ENCODE measurements at places on chromosomes 1 and 21. TPM values are rescaled to one million over a fixed set of nuclear protein-coding genes. Genes with fewer than 3 reads are reported as not detected.
A peak's percentile ranks its signal among the peaks of the same experiment; 100 is the strongest.

DNA sequence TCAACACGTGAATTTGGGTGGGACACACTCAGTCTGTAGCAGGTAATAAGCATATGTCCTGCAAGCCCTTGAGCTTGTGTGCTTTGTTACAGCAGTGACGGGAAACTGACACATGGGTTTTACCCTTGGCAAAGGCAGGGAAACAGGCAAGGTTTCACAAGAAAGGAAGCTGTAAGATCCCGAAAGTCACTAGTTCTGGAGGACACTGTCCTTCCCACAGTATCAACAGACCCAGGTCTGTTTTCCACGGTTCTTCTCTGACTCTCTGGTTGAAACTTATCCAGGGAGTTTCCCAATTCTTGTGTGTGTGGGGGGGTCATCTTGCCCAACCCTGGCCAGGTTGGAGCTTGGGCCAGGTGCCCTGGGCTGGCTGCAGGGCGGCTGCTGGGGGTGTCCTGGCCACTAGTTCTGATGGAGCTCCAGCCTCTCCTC, 29.3 kb upstream of the ZBTB21 start:
- H3K36me3 ChIP-seq, result no peaks in the 10 kb centered on the region
- DNase-seq, result peak; percentile 49
- H3K27me3 ChIP-seq, result no peaks in the 10 kb centered on the region
- peaks cover 15% of the 10 kb centered on the region for H3K4me1 ChIP-seq
- no peak overlapping the region for H3K4me3 ChIP-seq

- peaks cover 12% of the 10 kb centered on the region for H3K36me3 ChIP-seq
- no peak for DNase-seq
- H3K4me3 ChIP-seq, result peak overlapping the region; percentile 82
- no peak overlapping the region for H3K27ac ChIP-seq
These were observed 1.5 kb downstream of the EPRS1 start for GRCh38 chr1:220044678-220045355.

DNA sequence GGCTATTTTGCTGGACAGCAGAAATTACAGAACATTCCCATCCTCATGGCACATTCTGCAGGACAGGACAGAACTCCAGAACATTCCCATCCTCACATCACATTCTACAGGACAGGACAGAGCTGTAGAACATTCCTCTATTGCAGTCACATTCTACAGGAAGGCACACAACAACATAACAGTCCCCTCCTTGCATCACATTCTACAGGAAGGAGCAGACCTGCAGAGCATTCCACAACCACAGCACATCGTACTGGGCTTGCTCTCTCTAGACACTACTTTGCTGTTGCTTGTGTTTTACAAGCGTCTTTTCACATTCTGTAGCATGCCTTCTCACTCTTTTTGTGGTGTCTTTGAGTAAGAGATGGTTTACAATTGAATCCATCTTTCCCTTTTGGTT, 26.8 kb upstream of the ABCB10 start:
- no peaks in the 10 kb centered on the region for H3K36me3 ChIP-seq
- peaks cover 10% of the 10 kb centered on the region for H3K4me1 ChIP-seq
- H3K27ac ChIP-seq, result no peak overlapping the region

GRCh38 chr1:197738927-197739326, 36.4 kb downstream of the DENND1B start:
- no peak for DNase-seq
- H3K4me1 ChIP-seq, result peaks cover 5% of the 10 kb centered on the region
- H3K36me3 ChIP-seq, result no peaks in the 10 kb centered on the region
- H3K4me3 ChIP-seq, result no peak overlapping the region
- no peak overlapping the region for H3K27ac ChIP-seq

DNA sequence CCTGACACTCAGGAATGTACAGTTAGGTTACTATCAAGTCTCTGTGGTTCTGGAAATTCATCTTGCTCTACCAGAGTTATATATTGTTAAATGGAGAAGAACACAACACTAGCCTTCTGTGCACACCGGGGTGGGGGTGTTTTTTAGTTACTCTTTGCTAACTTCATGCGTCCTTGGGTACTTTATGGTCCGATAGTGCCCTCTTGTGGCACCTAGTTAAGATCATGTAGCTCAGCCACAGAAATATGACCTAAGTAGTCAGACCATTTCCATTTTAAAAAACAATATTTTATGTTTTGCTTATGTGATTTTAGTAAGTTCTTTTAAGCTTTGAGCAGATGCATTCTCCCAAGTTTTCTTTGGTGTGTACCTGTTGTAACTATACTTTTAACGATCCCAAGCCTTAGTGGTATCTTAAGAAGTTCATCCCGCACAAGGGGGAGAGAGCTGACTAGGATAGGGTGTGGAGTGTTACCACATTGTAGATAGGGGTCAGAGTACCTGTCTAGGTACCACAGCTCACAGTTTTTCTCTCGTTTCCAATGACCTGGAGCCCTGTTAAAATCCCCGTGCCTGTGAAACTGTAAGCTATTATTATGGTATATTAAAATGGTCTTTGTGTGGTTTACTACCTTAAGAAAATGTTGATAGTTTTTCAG, 20.6 kb upstream of the SH3D21 start:
- DNase-seq, result no peak
- peaks cover 91% of the 10 kb centered on the region for H3K36me3 ChIP-seq
- no peaks in the 10 kb centered on the region for H3K27me3 ChIP-seq
- H3K4me3 ChIP-seq, result no peak overlapping the region
- H3K4me1 ChIP-seq, result peaks cover 38% of the 10 kb centered on the region
- H3K27ac ChIP-seq, result no peak overlapping the region

Gene CD101
- total RNA-seq, result 105 TPM

DNA sequence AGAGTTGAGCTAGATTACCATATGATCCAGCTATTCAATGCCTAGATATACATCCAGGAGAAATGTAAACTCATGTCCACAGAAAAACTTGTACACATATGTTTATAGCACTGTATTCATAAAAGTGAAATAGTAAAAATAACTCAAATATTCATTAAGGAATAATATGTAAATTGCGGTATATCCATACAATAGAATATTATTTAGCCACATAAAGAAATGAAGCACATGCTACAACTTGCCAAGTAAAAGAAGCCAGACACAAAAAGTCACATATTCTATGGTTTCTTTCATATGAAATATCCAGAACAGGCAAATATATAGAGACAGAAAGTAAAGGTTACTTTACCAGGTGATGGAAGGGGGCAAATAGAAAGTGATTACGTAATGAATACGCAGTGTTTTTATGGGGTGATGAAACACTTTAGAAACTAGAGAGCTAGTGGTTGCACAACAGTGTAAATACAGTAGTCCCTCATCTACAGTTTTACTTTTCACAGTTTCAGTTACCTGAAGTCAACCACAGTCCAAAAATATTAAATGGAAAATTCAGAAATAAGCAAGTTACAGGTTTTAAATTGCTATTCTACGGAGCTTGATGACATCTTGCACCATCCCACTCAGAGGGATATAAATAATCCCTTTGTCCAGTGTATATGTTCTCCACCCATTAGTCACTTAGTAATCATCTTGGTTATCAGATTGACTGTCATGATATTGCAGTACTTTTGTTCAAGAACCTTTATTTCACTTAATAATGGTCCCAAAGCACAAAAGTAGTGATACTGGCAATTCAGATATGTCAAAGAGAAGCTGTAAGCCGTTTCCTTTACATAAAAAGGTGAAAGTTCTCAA, 62.3 kb downstream of the ZNF644 start:
- H3K36me3 ChIP-seq, result no peaks in the 10 kb centered on the region
- H3K4me1 ChIP-seq, result peaks cover 14% of the 10 kb centered on the region
- H3K27me3 ChIP-seq, result no peaks in the 10 kb centered on the region
- DNase-seq, result no peak
- no peak overlapping the region for H3K4me3 ChIP-seq

Gene HHIPL2
- 0.97 TPM for total RNA-seq

Gene MYOM3
- total RNA-seq, result 0.15 TPM

GRCh38 chr1:208230668-208231529, 13.3 kb downstream of the PLXNA2 start:
- H3K27me3 ChIP-seq, result no peaks in the 10 kb centered on the region
- DNase-seq, result peak; percentile 73
- H3K27ac ChIP-seq, result peak overlapping the region; percentile 83
- peaks cover 8% of the 10 kb centered on the region for H3K36me3 ChIP-seq

DNA sequence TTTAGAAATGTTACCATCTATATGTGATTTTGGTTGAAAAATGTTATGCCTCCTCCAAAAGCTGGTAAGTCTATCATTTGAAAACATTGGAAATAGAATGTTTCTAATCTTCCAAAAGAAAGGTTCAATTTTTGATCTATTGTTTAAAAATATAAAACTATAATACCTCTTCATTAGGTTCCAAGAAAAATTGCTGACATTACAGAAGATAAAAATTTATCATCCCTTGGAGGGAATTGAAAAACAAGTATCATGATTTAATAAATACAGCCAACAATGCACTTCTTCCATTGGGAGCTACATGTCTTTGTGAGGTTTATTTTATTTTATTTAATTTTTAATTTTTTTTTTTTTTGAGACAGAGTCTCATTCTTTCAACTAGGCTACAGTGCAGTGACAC, 148.5 kb downstream of the PIK3R3 start:
- no peak for DNase-seq
- H3K4me1 ChIP-seq, result no peaks in the 10 kb centered on the region
- H3K27ac ChIP-seq, result no peak overlapping the region
- H3K4me3 ChIP-seq, result no peak overlapping the region
- H3K27me3 ChIP-seq, result no peaks in the 10 kb centered on the region
- H3K36me3 ChIP-seq, result no peaks in the 10 kb centered on the region

Gene NBPF12
- total RNA-seq, result 14.6 TPM

- H3K27ac ChIP-seq, result no peak overlapping the region
- H3K4me3 ChIP-seq, result no peak overlapping the region
- DNase-seq, result no peak
- H3K36me3 ChIP-seq, result no peaks in the 10 kb centered on the region
These were observed 70.0 kb upstream of the KCNJ15 start for GRCh38 chr21:38186661-38187270.

Gene PLA2G2D
- 0.27 TPM for total RNA-seq

DNA sequence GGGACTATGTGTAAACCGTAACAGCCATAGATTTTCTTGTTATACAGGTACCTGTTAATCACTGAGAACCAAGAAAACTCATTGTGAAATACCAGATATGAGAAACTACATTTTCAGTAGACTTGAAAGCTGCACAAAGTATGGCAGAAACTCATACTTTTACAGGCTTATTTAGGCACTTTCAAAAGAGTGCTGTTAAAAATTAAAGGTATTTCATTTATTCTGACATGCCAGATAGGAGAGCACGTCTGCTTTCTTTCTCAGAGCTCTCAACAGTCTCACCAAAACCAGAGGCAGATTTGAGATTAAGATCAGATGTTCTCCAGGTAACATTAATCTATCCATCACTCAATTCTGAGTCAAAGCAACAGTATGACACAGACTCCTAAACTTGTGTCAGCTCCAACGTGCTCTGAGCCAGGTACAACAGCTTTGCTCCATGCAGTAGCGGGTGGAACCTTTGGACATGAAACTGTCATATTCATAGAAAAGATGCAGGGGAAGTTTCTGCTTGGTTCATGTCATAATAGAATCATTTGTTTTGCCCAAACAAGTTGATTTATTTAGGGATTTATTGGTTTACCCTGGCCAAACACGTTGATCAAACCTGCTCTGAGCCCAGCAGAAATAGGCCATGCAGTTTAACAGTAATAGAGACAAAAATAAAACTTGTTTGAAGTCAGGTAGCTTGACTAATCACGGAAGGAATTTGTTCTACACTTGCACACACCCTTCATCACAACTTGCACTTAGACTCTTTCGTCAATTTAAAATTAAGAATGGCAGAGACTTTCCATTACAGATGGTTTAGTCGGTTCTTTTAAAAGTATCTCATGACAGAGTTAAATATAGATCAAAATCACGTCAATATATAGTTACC, 20.8 kb upstream of the TSNAX start:
- DNase-seq, result no peak
- no peaks in the 10 kb centered on the region for H3K4me1 ChIP-seq
- H3K4me3 ChIP-seq, result no peak overlapping the region
- H3K27me3 ChIP-seq, result no peaks in the 10 kb centered on the region
- H3K36me3 ChIP-seq, result no peaks in the 10 kb centered on the region

DNA sequence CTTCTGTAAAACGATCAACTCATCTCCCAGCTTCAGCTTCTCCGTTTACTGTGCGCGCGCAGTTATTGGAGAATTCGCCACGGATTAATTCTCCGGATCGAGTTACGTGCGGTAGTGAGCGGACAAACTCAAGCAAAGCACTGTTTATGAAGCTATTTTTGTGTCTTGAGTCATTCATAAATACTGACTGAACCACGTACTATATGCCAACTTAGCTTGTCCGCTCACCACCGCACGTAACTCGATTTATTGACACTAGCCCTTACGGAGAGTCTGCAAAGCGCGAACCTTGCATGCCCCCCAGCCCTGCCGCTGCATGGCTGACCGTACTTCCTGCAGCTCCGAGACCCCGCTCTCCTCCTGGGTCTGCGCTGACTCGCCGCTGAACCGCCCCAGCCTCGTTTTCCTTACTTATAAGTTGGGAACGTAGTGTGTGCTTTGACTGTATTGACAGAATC, 773 bp downstream of the CHD1L start:
- H3K27me3 ChIP-seq, result no peaks in the 10 kb centered on the region
- H3K4me1 ChIP-seq, result peaks cover 43% of the 10 kb centered on the region
- DNase-seq, result peak; percentile 60

GRCh38 chr1:5709976-5710375, 282.2 kb downstream of the NPHP4 start:
- no peaks in the 10 kb centered on the region for H3K4me1 ChIP-seq
- H3K36me3 ChIP-seq, result no peaks in the 10 kb centered on the region
- no peak overlapping the region for H3K27ac ChIP-seq

GRCh38 chr1:169874229-169874628, 19.5 kb downstream of the SCYL3 start:
- H3K27me3 ChIP-seq, result no peaks in the 10 kb centered on the region
- peaks cover 96% of the 10 kb centered on the region for H3K36me3 ChIP-seq
- DNase-seq, result no peak
- H3K27ac ChIP-seq, result no peak overlapping the region
- no peaks in the 10 kb centered on the region for H3K4me1 ChIP-seq
- no peak overlapping the region for H3K4me3 ChIP-seq

- H3K4me3 ChIP-seq, result no peak overlapping the region
- H3K27ac ChIP-seq, result no peak overlapping the region
- H3K4me1 ChIP-seq, result no peaks in the 10 kb centered on the region
- no peak for DNase-seq
- no peaks in the 10 kb centered on the region for H3K27me3 ChIP-seq
- no peaks in the 10 kb centered on the region for H3K36me3 ChIP-seq
These were observed 19.6 kb upstream of the DUSP10 start for GRCh38 chr1:221761354-221762002.

Gene HSF2BP
- total RNA-seq, result 0.32 TPM

DNA sequence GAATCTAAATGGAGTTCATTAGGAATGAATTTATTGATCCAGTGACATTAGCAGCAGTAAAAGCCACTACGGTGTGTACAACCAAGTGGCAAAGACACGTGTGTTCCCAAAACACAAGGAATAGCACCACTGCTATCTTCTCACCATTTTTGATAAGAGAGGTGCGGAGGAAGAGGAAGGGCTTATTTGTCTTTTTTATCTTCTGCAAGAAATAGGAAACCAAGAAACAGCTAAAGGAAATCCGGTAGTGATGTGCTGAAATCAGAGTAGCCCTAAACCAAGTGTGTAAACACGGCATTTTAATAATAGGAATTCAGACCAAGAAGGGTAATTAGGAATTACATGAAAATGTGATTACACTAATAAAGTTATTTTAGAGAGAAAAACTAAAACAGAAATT, 9.1 kb upstream of the SCYL3 start:
- H3K4me1 ChIP-seq, result no peaks in the 10 kb centered on the region
- DNase-seq, result no peak
- peaks cover 3% of the 10 kb centered on the region for H3K27me3 ChIP-seq
- no peak overlapping the region for H3K4me3 ChIP-seq
- H3K27ac ChIP-seq, result no peak overlapping the region
